ENCODE measurements at places on chromosomes 3 and 15.

DNA sequence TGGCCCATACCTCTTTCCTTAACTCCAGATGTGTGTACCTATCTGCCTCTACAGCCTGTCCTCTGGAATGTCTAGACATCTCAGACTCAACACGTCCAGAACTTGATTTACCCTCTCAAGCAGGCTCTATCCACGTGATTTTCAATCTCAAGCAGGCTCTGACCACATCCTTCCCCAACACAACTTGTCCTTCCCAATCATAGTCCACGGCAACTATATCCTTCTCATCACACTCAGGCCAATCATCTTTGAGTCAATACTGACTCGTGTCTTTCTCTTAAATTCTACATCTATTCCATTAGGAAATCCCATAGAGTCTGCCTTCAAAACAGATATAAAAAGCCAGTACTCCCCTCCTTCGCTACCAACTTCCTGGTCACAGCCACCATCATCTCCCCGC is 70.4 kb downstream of the FOXP1 start:
- DNase-seq, result no peak

DNA sequence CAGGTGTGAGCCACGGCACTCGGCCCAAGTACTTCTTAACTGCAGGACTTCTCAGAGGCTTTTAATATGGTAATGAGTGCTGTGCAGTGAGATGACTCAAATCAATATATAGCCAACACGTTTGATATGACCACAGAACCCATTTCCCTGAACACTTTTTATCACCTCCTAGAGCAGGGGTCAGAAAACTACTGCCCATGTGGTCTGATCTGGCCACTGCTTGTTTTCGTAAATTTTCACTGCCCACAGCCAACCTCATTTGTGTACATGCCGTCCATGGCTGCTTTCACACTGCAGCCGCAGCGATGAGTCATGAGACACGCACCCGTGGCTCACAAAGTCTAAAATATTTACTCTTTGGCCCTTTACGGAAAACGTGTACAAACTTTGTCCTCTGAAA is 179.2 kb downstream of the RORA start:
- no peak for DNase-seq

GRCh38 chr15:75620058-75620820 is 5.3 kb downstream of the SNUPN start:
- no peak for DNase-seq

- no peak for DNase-seq
Observed at GRCh38 chr3:46344476-46344875, 9.4 kb upstream of the CCR2 start.

GRCh38 chr3:32457971-32458471 is 44.6 kb downstream of the CMTM6 start:
- no peak for DNase-seq

- no peak for DNase-seq
Observed at GRCh38 chr15:88177451-88177850, 79.1 kb downstream of the NTRK3 start.

GRCh38 chr3:102443021-102443420 is 8.2 kb downstream of the ZPLD1 start:
- no peak for DNase-seq

DNA sequence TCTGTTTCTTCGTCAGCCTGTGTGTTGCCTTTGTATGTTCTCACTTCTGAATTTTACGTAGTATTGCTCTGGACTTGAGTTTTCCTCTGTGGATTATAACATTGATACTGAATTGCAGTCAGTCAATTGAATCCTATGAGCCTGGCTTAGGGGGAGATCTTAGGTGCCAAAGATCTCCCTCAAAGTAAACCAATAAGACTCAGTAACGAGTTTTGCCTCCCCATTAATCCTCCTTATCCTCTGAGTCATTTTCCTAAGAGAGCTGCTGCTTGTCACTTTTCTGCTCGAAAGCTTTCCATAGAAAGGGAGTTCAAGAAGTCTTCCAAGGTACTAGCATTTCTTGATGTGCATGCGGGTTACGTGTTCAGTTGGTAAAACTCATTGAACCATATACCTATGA is 126.4 kb downstream of the CHDH start:
- DNase-seq, result no peak

DNA sequence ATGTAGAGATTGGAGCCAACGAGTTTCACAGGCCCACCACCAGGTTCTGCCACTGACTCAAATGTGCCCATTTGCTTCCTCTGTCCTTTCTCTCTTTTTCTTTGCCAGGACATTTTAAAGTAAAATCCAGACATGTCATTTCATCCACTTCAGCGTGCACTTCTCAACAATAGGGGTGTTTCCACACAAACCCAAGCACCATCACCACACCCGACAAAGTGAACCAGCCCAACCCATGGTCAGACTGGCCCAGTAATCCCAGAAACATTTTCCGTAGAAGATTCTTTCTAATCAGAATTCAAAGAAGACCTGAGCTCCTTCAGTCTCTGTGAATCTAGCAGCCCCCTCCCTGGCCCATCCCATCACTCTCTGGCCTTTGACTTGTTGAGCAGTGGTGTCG is 13.4 kb downstream of the CFAP100 start:
- DNase-seq, result no peak

DNA sequence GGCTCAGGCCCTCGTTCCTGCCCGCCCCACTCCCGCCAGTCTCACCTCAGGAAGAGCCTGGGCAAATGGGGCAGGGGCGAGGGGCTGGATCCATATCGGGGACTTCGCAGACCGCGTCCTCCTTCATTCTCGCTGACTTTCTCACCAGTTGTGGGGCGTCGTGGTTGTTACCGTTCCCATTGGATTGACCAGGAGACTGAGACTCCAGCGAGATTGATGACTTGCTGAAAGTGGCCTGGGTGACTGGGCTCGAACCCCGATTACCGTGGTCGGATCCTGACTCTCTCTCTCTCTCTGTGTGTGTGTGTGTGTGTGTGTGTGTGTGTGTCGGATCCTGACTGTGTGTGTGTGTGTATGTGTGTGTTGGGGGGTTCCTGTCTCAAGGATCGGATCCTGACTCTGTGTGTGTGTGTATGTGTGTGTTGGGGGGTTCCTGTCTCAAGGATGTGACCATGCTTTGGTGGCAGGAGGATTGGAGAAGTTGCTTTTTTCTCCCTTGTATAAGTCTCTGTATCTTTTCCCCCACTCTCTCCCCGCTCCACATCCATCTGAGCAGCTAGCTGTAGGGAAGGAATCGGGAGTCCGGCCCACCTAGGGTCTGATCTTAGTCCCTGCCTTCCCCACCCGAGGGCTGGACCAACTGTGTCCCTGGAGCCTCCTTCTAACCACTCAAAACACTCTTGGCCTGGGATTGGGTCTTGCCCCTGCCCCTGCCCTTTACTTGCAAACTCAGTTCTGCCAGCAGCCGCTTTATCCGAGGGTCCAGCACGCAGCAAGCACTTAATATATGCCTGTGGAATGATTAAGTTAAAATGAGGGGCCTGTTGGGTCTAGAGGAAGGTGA is 603 bp downstream of the PLEKHO2 start:
- no peak for DNase-seq

DNA sequence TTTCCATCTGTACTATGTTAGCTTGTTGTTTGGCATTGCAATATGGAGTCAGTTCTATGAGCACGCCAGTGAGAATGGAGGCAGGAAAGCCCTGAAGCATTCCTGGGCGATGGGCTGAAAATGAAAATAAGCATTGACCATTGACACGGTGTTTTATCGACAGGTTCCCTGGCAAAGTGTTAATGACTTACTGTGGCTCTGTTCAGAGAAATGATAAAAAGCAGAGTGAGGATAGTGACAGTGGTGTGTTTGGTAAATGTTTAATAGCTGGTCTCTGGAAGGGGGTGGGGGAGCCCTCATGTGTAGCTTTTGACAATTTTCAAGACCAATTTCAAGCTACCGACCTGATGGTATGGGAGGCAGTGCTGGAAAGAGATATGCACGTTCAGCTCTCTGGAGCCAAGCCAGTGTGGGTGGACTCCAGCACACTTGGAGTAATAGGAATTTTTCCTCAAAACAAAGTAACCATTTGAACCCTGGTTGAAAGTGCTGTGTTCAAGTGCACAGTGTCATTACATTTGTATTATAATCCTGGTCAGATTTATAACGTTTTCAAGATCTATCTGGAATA is 341.7 kb upstream of the ROBO2 start:
- no peak for DNase-seq

- no peak for DNase-seq
Observed at GRCh38 chr3:181425074-181425473, 286.7 kb upstream of the SOX2 start.

- DNase-seq, result no peak
Observed at GRCh38 chr3:139639662-139640061, 38.1 kb downstream of the NMNAT3 start.

GRCh38 chr15:99315636-99316035 is 64.4 kb downstream of the LRRC28 start:
- no peak for DNase-seq

DNA sequence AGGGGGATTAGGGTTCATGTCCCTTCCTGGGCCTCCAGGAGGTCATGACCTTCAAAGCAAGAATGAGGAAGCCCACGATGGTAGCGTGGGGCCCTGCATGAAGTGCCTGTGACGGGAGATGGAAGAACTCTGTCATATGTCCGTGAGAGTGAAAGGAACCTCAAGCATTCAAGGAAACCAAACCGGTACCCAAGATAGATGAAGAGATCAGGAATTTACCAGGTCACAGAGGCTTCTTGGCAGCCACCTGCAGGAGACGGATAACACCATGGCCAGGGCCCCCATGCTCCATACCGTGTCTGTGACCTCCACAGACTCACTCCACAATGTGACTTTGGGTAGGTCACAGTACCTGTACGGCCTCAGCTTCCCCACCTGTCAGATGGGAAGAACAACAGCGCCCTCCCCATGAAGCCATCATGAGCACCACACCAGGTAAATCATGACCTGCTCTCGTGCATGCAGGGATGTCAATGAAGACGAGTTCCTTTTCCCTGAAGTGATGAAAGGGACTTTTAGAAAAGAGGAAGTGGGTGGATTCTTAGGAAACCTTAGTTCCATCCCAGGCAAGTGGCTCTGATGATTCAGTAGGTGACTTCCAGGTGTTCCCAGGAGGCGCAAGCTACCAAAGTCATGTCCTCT is 23.3 kb upstream of the CYP11A1 start:
- DNase-seq, result no peak

DNA sequence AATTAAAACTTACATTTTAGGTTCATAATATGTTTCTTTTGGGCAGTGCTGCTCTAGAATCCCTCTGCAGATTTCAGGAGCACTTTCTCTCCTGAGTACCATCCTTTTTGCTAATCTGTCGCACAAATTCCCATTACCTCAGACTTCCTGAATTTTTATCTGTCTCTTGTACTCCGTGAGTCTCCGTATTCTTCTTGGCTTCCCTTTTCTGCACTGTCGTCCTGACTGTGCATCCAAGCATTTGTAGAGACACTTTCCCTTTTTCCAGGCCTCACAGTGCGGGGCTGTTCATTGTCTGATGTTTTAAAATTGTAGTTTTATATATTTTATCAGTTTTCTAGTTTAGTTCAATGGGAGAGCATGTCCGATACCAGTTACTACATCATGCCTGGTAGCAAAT is 27.3 kb downstream of the MEF2A start:
- no peak for DNase-seq

GRCh38 chr3:123568875-123569274 is 16.0 kb downstream of the HACD2 start:
- DNase-seq, result no peak

DNA sequence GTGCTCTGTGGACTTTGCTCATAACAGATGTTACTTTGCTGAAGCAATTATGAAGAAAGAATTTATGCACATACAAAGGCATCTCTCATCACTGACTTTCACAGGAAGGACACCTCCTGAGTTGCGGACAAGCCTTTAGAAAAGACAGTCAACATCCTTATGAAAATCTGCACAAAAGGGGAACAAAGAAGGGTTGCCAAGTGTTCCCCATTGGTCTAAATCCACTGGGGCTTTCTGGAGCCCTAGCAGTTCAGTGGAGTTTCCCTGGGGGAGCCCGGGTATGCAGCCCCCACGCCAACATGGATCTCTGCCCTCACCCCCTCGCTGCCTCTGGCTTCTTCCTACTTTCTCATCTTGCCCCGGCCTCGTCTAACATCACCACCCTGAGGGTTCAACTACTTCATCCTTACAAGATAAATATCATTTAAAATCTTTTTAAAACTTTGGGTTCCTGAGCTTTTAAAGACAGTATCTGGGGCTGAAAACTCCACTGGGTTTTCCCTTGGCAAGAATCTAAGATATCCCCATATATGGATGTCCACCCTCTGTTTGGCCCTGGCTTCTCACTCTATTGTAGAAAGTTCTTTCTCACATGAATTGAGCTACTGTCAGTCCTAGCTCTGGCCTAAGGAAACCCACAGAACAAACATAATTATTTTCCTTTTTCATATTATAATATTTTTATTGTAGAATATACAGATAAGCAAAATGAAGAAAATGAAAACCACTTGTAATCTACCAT is 207.9 kb upstream of the RGMA start:
- DNase-seq, result no peak

DNA sequence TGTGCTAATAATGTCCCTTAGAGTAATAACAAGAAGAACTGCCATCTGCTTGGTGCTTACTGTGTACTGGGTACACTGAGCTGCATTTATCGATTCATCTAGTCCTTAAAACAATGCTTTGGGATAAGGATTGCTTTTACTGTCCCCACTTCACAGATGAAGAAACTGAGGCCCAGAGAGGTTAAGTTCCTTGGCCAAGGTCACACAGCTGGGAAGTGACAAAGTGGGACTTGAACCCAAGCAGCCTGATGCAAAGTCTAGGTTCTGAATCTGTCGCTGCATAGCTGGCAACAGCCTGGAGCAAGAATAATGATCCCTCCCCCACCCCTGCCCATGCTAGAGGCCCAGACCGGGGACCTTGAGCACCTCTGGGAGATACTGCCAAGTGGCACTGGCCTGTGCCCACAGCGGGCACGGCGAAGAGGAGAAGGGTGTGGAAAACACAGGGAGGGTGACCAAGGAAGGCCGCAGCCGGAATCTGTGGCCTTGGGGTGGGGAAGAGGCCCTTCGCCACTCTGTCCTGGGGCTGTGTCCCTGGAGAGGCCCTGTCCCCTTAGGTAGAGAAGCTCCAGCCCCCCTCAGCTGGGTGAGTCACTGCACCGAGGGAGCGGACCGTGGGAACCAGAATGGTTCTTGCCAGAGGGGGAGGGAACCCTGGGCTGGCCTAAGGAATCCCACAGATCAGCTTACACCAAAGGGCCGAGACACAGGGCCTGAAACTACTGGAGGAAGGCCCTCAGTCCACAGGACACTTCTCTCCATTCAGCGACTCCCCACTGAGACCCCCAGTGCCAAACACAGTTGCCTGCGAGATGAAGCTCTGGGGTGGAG is 3.5 kb downstream of the PLXND1 start:
- no peak for DNase-seq

Measured in anterior cingulate cortex (tissue), 58 donors.